Fibroblast of mammary gland (primary cell): ENCODE measurements at places on chromosomes 12 and 14.

DNA sequence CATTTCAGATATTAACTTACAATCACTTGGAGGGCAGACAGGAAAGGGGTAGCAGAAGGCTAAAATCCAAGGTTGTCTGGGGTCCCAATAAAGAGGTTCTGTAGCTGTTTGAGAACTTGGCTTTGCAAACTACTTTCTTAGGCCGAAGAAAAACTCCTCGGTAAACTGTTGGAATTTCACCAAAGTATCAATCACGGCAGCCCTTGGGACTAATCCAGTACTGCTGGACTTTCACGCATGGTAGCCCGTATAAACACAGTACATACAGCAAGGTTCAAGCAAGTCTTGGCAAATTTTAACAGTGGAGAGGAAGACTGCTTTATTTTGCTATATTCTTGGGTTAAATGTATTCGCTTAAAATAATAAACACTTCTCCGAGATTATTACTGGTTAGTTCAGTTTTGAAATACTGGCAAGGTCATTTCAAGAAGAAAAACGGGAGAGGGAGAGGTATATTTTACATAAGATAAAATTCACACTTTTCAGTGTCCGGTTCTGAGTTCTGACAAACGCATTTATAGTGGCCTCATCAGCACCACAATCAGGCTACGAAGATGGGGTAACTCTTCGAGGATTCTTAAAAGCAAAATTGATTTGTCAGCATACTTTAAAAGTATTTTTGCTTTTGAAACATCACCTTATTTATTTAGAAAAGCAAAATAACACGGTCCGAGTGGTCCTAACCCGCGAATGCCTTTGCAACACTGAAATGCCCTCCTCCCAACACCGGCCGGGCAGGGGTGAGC is 1.3 kb downstream of the SETD3 start:
- DNase-seq: peak; percentile 15

GRCh38 chr14:81385419-81385818 is 14.7 kb downstream of the STON2 start:
- no peak for DNase-seq

DNA sequence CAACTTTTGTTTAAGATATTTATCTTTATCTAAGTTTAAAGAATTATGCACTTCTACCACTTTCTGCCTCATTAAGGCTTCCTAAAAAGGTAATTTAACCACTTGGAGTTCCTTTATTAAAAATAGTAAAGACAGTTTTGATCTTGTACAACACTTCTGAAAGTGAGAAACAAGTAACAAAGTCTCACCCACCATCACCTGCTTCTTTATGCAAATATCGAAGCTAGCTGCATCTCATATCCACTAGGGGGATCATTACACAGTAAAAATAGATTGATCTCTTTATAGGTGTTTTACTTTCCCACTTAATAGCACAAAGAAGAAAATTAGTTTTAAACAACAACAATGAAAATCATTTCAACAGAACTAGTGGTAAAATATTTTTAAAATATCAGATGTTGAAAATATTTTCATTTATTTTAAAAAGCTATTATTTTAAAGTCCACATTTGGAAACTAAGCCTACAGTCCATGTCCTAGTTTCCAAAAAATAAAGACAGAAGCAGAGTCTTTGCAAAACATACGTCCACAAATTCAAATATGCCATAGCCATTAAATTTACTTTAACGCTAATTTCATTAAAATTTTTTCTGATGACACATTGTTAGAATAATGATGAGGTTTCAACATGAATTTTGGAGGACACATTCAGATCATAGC is 160.0 kb upstream of the SOX5 start:
- peak; percentile 43 for DNase-seq

GRCh38 chr14:69093631-69094421 is 59.1 kb downstream of the DCAF5 start:
- DNase-seq: peak; percentile 37

GRCh38 chr12:82942521-82942920 is 255.8 kb downstream of the TMTC2 start:
- DNase-seq: peak; percentile 3

- DNase-seq: peak; percentile 18
Observed at GRCh38 chr14:64502887-64503433, 678 bp downstream of the ZBTB25 start.

- DNase-seq: no peak
Observed at GRCh38 chr14:71475916-71476315, 456.3 kb upstream of the RGS6 start.

DNA sequence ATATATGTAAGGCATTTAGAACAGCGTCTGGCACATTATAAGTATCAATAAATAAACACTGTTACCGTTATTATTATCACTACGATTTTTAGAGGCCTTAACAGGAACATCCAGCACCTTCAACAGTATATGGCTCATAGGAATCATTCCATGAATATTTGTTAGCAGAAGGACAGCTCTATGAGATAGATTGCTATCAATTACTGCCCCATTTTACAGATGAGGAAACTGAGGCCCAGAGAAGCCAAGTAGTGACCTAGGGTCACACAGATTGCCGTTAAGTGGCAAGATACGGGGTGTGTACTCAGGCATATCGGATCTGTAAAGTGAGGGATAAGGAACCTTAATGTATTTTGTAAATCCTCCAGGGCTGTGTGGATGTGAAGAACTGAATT is 510 bp upstream of the PSMD9 start:
- no peak for DNase-seq

DNA sequence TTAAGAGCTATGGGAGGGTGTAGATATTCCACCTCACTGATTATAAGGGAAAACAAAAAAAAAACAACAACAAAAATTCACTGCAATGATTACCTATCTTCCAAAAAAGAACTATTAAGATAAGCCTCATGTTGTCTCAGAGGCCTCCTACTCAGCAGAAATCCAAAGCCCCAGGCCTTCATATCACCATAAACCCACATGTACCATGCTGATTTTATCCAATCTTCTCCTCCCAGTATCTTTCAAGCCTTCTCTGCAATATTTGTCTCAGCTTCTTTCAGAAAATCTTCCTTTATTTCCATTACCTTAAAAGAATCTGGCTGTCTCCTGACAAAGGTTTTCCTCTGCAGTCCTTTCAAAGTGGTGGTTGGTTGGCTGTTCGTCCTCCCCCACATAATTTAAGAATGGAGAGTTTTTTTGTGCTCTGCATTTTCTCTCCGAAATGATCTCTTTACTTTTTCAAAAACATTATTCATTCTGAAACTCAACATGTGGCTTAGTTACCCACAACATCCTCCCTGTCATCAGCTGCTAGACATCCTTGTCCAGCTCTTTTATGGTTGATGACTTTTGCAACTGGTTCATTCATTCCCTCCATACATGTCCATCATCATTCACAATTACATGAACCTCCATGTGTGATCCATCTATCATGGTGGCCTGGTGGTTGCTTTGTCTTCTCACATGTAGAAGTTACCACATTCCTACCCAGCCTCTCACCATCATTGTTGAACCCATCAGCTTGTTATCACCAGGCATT is 2.9 kb upstream of the EPYC start:
- DNase-seq: no peak

- no peak for DNase-seq
Observed at GRCh38 chr14:34824826-34825225, 50.3 kb downstream of the BAZ1A start.

- DNase-seq: peak; percentile 62
Observed at GRCh38 chr14:81447021-81447764, 47.1 kb upstream of the STON2 start.

DNA sequence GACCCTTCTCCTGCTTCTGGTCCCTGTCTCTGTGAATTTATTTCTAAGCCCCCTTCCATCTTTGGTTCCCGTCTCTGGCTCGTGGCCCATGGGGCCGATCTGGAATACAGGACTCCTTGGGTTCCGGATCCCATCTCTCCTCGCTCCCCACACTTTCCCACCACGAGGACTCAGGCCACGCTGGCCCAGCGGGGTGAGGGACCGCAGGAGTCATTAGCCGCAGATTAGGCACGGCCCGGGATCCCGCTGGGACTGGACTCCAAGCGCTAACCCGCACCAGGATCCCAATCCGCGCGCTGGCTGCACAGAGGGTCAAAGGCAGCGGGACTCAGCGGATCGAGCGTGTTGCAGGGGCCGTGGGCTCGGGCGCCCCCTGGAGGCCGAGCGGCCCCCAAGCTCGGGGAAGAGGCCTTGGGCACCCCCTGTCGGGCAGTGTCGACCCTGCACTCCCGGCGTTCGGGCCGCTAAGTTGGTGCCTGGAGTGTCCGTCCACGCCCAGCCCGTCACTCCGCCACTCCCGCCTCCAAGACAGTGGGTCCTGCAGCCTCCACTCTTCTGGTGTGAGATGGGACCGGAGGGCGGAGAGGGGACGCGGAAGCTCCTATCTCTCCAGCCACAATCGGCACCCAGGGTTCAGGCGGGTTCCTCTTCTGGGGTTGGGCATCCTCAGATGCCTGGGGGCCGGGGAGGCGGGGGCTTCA is 9.5 kb downstream of the SHMT2 start:
- DNase-seq: peak; percentile 83

DNA sequence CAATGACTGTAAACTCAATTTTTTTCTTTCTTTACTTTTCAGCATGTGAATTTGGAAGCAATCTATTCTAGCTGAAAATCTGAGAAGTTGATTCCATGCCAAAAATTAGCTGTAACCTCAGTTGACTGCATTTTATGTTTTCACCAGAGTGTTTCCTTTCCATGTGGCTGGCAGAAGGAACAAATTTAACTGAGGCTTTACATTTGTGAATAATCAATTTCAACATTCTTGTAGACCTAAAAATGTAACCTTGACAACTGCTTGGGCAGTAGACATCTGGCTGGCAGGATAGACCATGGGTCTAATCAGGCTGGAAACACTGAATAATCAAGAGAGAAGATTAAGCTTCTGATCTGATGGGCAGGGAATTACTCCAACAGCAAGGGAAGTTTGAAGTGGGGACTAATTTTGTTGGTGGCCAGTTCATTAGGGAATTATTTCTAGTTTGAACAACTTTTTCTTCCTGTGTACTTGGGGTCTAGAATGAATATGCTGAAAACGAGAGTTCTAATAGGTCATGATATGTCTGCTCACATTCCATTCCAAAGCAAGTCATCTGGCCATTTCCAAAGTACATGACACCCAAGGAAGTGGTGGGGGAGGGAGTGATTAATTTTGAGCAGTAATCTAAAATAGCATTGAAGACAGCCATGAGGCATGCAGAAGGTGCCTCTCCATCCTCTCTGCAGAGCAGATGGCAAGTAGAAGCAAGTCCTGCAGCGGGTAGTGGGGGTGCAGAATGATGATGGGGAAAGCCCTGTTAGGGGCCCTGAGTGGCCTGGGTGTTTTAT is 68.2 kb downstream of the ATP23 start:
- peak; percentile 18 for DNase-seq

DNA sequence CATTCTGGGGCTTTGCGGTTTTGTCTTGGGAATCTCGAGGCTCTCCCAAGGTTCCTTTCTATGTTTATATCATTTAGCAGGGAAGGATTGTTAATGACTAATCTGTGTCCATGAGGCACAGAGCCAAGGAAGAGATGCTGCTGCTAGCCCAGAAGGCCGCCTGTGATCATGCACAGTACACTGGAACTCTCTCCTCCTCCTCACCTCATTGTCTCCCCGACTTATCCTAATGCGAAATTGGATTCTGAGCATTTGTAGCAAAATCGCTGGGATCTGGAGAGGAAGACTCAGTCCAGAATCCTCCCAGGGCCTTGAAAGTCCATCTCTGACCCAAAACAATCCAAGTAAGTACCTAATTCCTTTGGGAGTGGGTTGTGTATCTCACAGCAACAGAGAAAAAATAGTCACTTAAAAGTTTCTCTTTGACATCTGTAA is at the start of gene NR1H4:
TSS of gene NR1H4 (plus strand) at position 151 of the 435 bp plus-strand sequence. CDS start 19,458 bp downstream, outside the sequence.
- peak; percentile 62 for DNase-seq

GRCh38 chr12:117685110-117685926 is 283.5 kb downstream of the KSR2 start:
- DNase-seq: peak; percentile 95

- no peak for DNase-seq
Observed at GRCh38 chr14:42802346-42802745, 1195.7 kb downstream of the LRFN5 start.

- no peak for DNase-seq
Observed at GRCh38 chr12:52839436-52840105, 5.5 kb upstream of the KRT79 start.

DNA sequence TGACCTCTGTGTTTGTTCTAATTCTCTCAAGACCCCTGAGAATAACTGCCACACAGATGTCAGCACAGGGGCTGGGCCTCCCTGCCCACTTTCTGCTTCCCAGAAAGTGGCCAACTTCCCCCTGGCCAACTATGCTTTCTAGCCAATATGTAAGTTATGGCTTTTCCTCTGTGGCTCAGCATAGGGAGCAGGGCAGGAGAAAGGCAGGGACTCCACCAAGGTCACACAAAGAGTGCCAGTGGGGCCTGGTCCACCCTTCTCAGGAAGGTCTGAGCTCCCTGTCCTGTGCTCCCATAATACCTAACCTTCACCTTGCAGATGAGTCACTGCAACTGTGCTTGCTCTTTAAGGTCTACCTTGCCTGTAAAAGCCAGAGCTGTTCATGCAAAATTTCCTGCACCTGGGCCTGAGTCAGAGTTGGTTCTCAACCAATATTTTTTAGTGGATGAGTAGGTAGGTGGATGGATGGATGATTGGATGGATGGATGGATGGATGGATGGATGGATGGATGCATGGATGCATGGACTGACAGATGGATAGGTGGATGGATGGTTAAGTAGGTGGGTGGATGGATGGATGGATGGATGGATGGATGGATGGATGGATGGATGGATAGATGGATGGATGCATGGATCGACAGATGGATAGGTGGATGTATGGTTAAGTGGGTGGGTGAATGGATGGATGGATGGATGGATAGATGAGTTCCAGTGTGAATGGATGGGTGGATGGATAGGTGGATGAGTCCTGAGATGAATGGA is 64.2 kb downstream of the DIO3 start:
- no peak for DNase-seq

DNA sequence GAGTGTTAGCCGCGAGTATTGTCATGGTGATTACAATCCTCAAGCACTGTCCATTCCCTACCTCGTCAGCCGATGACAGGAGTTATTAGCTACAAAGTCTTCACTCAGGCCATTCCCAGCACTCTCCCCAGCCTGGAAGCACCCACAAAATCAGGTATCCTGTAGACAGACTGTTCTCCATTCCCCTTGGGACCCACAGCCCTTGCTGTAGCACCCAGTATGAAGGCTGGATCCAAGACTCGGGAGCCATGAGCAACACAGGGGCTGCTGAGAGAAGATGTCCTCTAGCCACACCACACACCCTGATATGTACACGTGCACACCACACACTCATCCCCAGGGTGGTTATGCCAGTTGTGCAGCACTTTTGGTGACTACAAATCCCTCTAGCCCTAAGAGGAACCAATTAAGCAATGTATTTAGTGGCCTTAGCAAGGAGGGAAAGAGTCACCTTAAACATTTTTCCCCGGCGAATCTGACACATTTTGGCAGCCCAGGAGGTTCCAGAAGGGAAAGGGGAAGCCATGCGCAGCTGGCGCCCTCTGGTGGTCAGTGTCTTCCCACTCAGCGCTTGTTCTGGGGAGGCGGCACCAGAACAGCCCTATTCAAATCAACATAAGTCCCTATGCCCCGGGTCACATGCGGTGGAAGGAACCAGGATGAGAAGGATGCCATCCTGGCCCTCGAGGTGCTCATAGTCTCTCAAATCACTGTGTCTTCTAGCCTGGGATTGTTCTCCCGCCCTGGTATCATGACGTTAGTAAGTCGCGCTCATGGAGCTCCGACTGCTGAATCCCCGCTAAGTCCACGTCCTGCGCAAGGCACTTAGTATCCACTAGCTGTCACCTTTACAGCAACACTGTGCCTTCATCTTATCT is 96.9 kb downstream of the GCH1 start:
- peak; percentile 81 for DNase-seq

GRCh38 chr12:39081910-39082309 is 176.5 kb upstream of the CPNE8 start:
- no peak for DNase-seq
